OCI-LY7 (cell line): ENCODE measurements at places on chromosomes 12 and 14.

DNA sequence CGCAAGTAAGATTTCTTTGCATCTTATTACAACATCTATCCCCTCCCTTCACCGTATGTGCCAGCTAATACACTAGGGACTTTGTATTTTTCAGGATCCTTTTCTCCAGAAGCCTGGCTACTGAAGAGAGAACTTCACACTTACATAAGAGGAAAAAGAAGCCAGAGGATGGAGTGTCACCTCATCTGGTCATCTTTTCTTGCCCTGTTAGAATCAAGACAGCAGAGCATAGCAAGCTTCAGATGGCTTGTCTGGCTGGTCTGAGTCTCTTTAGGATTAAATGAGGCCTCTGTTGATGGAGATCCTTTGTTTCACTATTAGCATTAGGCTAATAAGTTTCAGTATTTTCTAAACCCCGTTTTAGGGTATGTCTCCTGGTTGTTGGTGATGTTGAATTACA, 14.4 kb upstream of the AACS start:
- DNase-seq = no peak

DNA sequence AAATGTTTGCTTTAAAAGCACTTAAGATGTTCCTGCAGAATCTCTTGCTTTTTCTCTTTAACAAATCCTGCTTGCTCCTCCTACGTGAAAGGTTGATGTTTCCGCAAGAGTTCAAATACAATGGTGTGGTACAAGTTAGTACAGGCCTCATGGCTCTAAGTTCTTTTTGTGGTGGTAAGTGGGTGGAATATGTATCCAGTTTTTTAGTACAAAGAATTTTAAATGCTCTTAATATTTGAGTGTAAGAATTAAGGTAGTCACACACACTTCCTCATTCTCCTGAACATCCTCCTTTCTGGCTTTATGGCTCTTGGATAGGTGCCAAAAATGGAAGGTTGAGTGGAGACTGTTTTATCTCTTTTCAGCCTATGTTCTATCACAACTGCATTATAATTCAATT, 1.8 kb downstream of the OTOGL start:
- no peak for DNase-seq

- DNase-seq = no peak
Observed at GRCh38 chr14:93884950-93885349, 42.2 kb upstream of the FAM181A start.

GRCh38 chr12:64685050-64685449, 74.2 kb downstream of the GNS start:
- no peak for DNase-seq

DNA sequence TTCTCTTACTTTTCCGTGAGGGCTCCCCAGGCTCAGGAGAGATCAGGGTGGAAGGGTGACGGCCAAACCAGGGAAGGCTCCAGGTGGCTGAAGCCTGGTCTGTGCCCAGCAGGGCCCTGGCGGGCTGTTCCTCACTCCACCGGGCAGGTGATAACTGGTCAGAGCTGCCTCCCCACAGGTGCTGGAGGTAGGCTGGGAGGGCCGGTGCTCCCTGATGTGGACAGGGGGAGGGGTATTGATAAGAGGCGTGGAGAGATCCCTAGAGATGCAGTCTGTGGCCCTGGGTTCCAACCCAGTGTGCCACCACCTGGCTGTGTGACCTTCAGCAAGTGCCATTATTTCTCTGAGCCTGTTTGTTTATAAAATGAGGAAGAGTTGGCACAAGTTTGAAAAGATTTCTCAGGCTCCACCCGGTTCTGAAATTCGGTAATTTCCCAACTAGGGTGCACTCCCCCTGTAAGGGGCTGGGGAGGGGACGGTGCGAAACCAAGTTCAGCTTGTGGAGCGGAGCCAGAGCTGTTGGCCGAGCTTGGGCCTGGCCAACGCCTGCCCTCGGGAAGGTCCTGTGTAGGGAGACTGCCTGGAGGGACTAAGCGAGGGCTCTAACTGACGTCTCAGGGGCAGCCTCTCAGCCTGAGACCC, 1.0 kb upstream of the NR4A1 start:
- peak; percentile 17 for DNase-seq

- DNase-seq = no peak
Observed at GRCh38 chr14:93859957-93860356, 67.2 kb upstream of the FAM181A start.

DNA sequence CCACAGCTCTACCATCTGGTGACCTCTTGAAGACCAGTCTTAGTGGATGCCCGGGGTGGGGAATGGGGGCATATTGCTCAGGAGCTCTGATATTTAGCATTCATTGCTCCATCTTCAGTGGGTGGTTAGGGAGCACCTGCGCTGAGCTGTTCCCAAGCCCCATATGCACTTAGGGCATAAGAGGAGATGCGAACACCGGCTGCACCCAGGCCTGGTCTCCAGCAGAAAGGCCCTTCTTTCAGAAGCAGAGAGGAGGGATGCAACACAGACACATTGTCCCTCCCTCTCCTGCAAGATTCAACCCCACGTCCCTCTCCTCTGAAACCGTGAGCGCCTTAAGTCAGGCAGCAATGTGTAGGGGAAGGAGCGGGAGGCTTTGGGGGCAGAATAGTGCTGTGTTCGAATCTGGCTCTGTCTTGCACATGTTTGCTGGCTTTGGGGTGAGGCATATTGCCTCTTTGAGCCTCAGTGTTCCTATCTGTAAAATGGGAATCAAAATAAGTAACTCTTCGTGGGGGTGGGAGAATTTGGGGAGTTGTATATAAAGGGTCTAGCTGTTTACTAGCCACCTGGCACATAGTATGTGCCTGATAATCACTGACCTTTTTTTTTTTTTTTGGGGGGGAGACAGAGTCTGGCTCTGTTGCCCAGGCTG, 87.7 kb downstream of the FOXN4 start:
- no peak for DNase-seq

- no peak for DNase-seq
Observed at GRCh38 chr12:111169456-111169855, 199.4 kb downstream of the PHETA1 start.

DNA sequence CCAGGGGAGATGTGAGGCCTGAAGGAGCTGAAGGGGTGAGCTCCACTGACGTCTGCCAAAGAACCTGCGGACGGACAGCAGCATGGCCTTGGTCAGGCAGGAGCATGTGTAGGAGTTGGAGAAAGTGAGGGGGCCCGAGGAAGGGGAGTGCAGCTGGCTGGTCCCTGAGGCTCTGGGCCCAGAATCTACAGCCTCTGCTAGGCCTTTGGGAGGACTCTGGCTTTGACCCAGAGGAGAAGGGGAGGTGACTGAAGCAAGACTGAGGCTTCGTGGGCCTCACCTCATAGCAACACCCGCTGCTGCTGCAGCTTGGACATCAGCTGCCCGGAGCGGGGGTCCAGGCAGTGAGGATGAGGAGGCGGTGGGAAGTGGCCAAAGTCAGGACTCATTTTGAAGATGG, 216.6 kb upstream of the FKBP4 start:
- no peak for DNase-seq

DNA sequence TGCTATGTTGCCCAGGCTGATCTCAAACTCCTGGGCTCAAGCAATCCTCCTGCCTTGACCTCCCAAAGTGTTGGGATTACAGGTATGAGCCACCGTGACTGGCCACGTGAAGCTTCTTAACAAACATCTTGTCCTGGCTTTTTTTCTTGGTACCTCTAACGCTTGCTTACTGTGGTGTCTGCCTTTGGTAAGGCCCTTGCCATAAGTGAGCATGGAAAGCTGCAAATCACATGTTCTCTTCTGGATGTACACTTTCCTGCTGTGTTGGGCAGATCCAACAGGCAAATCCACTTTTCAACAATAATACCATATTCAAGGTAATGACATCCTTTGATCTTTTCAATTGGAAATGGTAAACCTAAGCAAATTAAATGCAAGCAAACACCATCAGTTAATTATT, 54.6 kb downstream of the ARF6 start:
- no peak for DNase-seq

GRCh38 chr14:65462411-65462810, 49.9 kb downstream of the FUT8 start:
- no peak for DNase-seq

- peak; percentile 37 for DNase-seq
Observed at GRCh38 chr14:51248016-51248987, 8.3 kb downstream of the TMX1 start.

- no peak for DNase-seq
Observed at GRCh38 chr14:42149609-42150261, 543.1 kb downstream of the LRFN5 start.

GRCh38 chr12:124174451-124175348, 120.2 kb upstream of the RFLNA start:
- DNase-seq = no peak

- DNase-seq = no peak
Observed at GRCh38 chr12:110183386-110183785, 59.2 kb downstream of the IFT81 start.

- DNase-seq = peak; percentile 18
Observed at GRCh38 chr12:117098361-117099217, 627 bp downstream of the TESC start.
